ENCODE measurements at places on chromosomes 2 and 18.

DNA sequence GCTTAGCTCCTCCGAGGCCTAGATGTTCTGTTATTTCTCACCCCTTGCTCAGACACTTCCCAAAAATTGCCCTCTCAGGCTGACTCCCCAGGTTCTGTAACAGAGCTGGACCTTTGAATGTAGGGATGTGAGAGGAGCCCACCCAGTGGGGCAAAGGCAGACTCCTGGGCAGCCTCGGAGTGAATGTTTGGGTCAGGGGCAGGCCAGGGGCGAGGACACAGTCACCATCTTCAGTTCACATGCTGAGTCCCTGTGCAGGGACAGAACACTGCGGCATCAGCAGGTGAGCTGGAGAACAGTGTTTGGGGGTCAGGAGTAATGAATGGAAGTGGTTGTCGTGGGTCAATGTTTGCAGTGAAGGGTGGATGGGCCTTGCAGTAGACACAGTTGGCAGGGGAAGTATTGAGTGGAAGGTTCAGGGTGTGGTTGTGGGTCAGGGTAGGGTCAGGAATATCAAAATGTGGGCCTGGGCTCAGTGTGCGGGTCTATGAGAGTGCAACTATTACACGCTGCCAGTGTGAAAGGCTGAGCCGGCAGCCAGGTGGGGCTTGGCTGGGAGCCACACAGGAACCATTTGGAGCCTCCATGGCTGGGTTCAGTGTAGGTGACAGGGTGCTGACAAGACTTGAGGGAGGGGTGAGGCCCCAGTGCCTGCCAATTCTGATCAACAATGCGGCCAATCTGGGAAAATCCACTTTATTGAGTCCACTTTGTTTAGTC is 4.4 kb downstream of the IHH start:
- no peaks in the 10 kb centered on the region for H3K36me3 ChIP-seq
- H3K4me3 ChIP-seq: no peak overlapping the region
- no peak for DNase-seq
- H3K4me1 ChIP-seq: peaks cover 34% of the 10 kb centered on the region
- H3K27me3 ChIP-seq: peaks cover 54% of the 10 kb centered on the region

- no peak for DNase-seq
- H3K36me3 ChIP-seq: no peaks in the 10 kb centered on the region
Measured at GRCh38 chr2:168587307-168587706, 131.2 kb downstream of the CERS6 start.

DNA sequence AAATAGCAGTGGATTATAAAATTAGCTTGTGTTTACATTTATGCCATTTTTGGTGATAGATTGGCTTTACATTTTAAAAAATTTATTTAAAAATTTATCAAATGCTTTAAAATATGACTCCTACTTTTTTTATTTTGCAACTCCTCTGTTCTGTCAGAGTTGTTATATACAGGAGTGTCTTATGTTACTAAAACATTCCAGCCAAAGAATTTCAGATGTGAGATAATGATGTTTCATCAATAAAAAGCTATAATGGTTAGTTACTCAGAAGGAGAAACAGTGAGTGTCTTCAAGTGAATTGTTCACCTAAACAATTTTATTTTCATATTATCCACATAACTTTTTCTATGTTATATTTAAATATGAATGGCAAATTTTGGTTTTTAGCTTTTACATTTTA is 52.7 kb downstream of the GLS start:
- no peak overlapping the region for H3K4me3 ChIP-seq
- peaks cover 35% of the 10 kb centered on the region for H3K36me3 ChIP-seq
- H3K27ac ChIP-seq: no peak overlapping the region
- no peaks in the 10 kb centered on the region for H3K27me3 ChIP-seq

DNA sequence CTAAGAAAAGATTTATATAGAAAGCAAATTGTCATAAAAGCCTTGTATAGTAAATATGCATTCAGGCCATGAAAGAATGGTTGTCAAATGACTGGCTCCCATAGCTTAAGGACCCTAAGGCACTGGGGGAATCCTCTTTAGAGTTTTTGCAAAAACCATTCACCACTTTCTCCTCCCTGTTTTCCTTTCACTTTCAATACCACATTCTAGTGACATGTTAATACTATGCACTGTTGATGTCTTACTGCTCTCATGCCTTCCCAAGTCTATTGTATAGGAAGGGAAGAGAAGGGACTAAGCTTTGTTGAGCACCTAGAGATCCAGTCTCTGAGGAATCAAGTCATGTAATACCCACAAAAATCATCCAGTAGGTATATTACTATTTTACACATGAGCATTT is 383.0 kb upstream of the LRRTM1 start:
- DNase-seq: no peak
- no peak overlapping the region for H3K27ac ChIP-seq
- H3K4me3 ChIP-seq: no peak overlapping the region
- no peaks in the 10 kb centered on the region for H3K4me1 ChIP-seq

- H3K27ac ChIP-seq: no peak overlapping the region
- H3K27me3 ChIP-seq: no peaks in the 10 kb centered on the region
Measured at GRCh38 chr2:59938181-59938580, 615.3 kb downstream of the BCL11A start.

GRCh38 chr2:229531594-229531993 is 182.8 kb downstream of the DNER start:
- no peaks in the 10 kb centered on the region for H3K4me1 ChIP-seq
- H3K27me3 ChIP-seq: no peaks in the 10 kb centered on the region
- no peaks in the 10 kb centered on the region for H3K36me3 ChIP-seq
- DNase-seq: no peak

DNA sequence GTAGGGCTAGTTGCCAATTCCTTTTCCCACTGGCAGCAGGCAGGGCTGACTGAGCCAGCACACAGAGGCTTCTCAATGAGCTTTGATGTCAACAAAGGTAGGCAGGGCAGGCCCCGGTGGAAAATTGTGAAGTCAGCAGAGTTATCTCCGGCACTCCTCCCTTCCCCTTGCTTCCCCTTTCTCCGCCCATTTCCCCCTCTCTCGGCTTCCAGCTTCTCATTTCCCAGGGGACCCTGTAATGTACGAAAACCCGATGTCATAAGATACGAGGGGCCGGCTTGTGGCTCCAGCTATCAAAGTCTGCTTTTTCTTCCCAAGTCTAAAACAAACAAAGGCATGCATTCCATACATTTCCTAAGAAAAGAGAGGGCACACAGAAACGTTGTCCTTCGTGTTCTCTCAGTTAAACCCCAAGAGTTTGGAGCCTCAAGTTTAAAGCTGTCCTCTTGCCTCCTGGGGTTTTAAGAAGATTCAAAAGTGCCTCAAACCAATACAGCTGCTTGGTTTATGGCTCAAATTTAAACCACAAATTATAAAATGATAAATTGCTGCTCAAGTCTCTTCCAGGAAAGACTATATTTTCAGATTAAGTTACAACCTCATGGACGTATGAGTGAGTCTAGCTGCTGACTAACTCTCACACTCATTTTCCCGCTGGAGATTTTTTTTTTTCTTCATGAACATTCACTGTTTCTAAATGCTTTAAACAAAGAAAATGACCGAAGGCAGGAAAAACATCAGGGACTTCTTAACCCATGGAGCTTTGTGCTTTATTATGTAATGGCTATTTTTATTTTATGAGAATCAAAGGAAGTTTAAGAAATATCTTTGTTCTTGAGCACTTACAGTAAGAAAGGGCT is 27.2 kb upstream of the EML4 start:
- H3K4me3 ChIP-seq: peak overlapping the region; percentile 24
- H3K27ac ChIP-seq: peak overlapping the region; percentile 55
- H3K36me3 ChIP-seq: no peaks in the 10 kb centered on the region
- no peaks in the 10 kb centered on the region for H3K27me3 ChIP-seq

- no peak overlapping the region for H3K27ac ChIP-seq
- DNase-seq: no peak
- no peaks in the 10 kb centered on the region for H3K36me3 ChIP-seq
- no peak overlapping the region for H3K4me3 ChIP-seq
- no peaks in the 10 kb centered on the region for H3K27me3 ChIP-seq
- no peaks in the 10 kb centered on the region for H3K4me1 ChIP-seq
Measured at GRCh38 chr2:158089322-158089721, 12.4 kb upstream of the UPP2 start.

GRCh38 chr2:235506291-235506996 is 12.6 kb downstream of the AGAP1 start:
- no peak overlapping the region for H3K4me3 ChIP-seq
- no peaks in the 10 kb centered on the region for H3K27me3 ChIP-seq
- no peaks in the 10 kb centered on the region for H3K4me1 ChIP-seq
- H3K27ac ChIP-seq: no peak overlapping the region

GRCh38 chr2:36294316-36294721 is 61.3 kb upstream of the CRIM1 start:
- no peak overlapping the region for H3K4me3 ChIP-seq
- H3K27ac ChIP-seq: no peak overlapping the region
- DNase-seq: no peak
- no peaks in the 10 kb centered on the region for H3K4me1 ChIP-seq
- no peaks in the 10 kb centered on the region for H3K36me3 ChIP-seq

GRCh38 chr2:222248256-222248655 is 50.5 kb downstream of the PAX3 start:
- no peaks in the 10 kb centered on the region for H3K4me1 ChIP-seq
- H3K4me3 ChIP-seq: no peak overlapping the region
- H3K27me3 ChIP-seq: no peaks in the 10 kb centered on the region
- H3K36me3 ChIP-seq: no peaks in the 10 kb centered on the region

DNA sequence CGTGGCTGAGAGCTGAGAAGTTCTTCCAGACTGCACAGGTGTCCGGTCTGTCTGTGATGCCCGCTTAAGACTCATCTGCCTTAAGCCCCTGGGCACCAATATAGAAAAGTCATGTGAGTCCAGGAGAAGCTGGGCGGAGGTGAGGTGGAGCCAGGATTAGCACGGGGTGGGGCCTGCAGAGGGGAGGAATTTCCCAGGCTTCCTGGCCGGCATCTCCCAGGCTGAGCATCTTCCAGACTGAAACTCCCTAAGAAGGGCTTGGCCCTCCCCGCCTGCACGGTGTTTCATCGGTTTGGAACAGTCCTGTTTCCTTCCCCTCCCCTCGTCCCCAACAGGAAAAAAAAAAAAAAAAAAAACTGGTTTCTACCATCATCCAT is 270.3 kb downstream of the ATAD2B start:
- no peak overlapping the region for H3K27ac ChIP-seq
- H3K4me3 ChIP-seq: no peak overlapping the region
- no peak for DNase-seq
- H3K27me3 ChIP-seq: no peaks in the 10 kb centered on the region

GRCh38 chr2:53498210-53498609 is 269.4 kb upstream of the CHAC2 start:
- no peaks in the 10 kb centered on the region for H3K27me3 ChIP-seq
- no peaks in the 10 kb centered on the region for H3K4me1 ChIP-seq
- H3K27ac ChIP-seq: no peak overlapping the region
- no peaks in the 10 kb centered on the region for H3K36me3 ChIP-seq

DNA sequence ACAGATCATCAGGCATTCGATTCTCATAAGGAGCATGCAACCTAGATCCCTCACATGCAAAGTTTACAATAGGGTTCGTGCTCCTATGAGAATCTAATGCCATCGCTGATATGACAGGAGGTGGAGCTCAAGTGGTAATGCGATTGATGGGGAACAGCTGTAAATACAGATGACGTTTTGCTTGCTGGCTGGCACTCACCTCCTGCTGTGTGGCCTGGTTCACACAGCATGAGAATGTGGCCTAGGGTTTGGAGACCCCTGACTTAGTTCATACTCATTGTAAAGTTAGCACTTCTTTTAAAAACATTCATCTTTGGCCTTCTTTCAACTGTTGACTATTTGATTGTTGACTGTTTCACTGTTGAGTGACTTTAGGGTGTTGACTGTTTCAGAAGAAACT is 8.7 kb upstream of the CHMP1B start:
- H3K27ac ChIP-seq: no peak overlapping the region
- no peaks in the 10 kb centered on the region for H3K36me3 ChIP-seq
- H3K27me3 ChIP-seq: no peaks in the 10 kb centered on the region
- no peaks in the 10 kb centered on the region for H3K4me1 ChIP-seq
- no peak overlapping the region for H3K4me3 ChIP-seq
- no peak for DNase-seq

DNA sequence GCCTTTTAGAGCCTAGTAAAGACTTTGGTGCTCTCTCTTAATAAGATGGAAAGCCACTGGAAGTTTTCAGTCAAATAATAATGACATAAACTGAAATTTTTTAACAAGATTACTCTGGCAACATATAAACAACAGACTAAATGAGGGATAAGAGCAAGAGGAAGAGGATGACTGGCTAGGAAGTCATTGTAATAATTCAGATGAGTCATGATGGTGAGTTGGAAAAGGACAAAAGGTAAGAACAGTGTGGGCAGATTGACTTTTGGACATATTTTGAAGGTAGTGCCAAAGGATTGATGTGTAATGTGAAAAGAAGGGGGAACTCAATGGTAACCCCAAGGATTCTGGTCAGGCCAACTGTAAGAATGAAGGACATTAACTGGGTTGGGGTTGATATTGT is 310.3 kb downstream of the NOL4 start:
- no peaks in the 10 kb centered on the region for H3K36me3 ChIP-seq
- H3K4me1 ChIP-seq: no peaks in the 10 kb centered on the region
- no peak overlapping the region for H3K4me3 ChIP-seq
- DNase-seq: no peak
- H3K27ac ChIP-seq: no peak overlapping the region

DNA sequence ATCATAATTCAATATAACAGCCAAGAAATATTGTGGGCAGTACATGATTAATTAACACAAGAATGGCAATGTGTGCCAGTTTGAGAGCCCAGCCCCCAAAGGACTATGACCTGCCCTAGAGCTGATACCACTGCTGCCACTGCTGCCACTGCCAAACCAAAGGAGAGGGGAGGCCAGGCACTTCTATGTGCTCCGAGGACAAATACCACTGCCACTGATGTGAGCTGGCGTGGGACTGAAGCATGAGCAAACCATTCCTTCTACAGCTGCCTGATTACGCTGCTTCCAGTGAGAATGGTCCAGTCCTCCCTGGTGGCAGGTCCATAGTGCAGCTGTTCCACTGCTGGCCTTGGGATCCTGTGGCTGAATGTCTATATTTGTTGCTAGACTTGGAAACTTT is 392.2 kb downstream of the CCDC85A start:
- no peaks in the 10 kb centered on the region for H3K27me3 ChIP-seq
- H3K27ac ChIP-seq: no peak overlapping the region
- H3K36me3 ChIP-seq: no peaks in the 10 kb centered on the region
- H3K4me3 ChIP-seq: no peak overlapping the region
- H3K4me1 ChIP-seq: no peaks in the 10 kb centered on the region

DNA sequence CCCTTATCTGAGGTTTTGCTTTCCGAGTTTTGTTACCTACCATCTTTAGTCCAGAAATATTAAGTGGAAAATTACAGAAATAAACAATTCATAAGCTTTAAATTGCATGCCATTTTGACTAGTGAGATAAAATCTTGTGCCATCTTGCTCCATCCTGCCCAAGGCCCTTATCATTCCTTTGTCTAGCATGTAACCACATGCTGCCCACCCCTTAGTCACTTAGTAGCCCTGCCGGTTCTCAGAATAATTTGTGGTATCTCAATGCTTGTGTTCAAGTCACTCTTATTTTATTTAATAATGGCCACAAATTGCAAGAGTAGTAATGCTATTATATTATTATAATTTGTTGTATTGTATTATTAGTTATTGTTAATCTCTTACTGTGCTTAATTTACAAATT is 36.8 kb upstream of the VPS54 start:
- no peak overlapping the region for H3K27ac ChIP-seq
- H3K27me3 ChIP-seq: no peaks in the 10 kb centered on the region
- no peaks in the 10 kb centered on the region for H3K4me1 ChIP-seq
- H3K36me3 ChIP-seq: no peaks in the 10 kb centered on the region
- H3K4me3 ChIP-seq: no peak overlapping the region
- DNase-seq: no peak
